ENCODE measurements at places on chromosomes 5 and 9.

- DNase-seq = no peak
These were observed 73.0 kb downstream of the PTPDC1 start for GRCh38 chr9:94157050-94157801.

- DNase-seq = no peak
These were observed 145.6 kb downstream of the LURAP1L start for GRCh38 chr9:12920437-12920836.

GRCh38 chr5:131180407-131180806 is 9.7 kb downstream of the LYRM7 start:
- DNase-seq = no peak

GRCh38 chr5:137708796-137709559 is 26.9 kb downstream of the KLHL3 start:
- DNase-seq = no peak

- no peak for DNase-seq
These were observed 46.2 kb downstream of the NTNG2 start for GRCh38 chr9:132207839-132208615.

DNA sequence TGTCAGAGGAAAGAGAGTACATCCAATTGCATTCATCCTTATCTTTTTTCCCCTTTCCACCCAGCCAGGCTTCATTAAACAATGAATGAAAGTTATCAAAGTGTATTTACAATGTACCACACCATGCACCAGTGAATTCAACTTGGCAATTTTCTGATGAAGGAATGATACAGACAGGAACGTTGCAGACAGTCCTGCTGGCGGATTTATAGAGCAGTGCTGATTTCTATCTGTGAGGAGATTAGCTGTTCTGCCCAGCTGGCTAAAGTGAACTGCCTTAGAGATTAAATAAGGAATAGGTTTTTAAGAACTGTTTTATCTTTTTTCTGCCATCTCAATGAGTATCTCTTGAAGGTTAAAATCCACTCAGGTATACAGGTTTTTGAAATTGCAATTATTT is 403.9 kb downstream of the CDH18 start:
- no peak for DNase-seq

DNA sequence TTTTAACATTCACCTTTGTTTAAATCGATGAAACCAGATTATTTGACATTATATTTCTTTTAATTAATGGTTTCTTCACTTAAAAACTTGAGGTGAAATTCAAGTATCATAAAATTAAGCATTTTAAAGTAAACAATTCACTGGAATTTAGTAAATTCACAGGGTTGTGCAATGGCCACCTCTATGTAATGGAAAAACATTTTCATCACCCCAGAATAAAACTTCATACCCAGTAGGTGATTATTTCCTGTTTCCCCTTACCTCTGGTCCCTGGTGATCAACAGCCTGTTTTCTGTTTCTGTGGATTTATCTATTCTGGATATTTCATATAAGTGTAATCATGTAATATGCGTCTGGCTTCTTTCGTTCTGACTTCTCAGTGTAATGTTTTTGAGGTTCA is 27.2 kb downstream of the HSPA4 start:
- no peak for DNase-seq

DNA sequence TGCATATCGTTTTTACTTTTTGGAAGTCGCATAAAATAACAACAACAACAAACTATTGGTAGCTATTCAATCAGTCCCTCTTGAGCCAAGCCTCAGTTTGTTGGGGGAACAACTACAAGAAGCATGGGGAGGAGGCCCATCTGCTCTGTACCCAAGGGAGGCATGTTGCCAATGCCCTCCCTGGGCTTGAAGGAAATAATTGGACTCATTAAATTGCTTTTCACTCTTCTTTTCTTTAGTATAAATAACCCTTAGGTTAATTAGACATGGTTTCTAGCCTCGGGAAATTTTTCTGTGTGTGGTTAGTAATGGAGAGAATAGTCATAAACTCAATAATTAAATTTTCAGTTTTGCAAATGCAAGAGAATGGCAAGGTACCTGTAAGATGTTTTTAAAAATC is 500.7 kb downstream of the TLE4 start:
- no peak for DNase-seq

Measured in HuH-7 (cell line).